Spinal cord (tissue), 10 donors: ENCODE measurements at places on chromosomes 11 and 22.

DNA sequence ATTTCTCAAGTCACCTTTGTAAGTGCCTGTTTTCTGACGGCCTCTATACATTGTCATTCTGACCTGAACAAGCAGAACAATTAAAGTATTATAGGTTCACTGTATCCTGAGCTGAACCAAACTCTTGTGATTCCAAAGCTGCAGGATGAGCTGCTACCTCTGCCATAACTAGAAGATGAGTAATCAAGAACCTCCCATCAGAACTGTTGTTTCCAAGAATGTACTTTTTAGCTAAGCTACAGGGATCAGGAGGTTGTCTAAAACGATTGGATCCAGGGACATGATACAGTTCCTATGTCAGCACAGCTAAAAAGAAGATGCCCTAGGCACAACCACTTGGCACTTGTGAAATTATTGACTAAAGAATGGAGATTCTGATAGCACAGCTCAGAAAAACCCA lies 288.4 kb upstream of the CCDC90B start:
- no peak for DNase-seq

DNA sequence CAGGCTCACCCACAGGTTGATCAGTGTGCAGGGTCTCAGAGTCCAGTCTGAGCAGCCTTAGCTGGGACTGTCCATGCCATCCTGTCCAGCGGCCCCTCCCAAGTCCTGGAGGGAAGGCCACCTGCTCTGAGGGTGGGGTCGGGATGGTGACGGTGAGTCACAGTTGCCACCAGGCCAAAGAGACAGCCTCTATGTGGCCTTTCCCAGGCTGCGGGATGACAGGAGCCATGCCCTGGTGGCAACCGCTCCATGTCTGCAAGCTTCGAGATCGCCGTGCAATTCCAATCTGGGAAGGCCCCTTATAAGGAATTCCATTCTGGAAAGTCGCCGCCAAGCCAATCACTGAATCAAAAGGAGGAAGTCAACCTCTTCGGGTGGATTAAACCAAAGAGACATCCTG lies 47.5 kb downstream of the RTL6 start:
- no peak for DNase-seq

- DNase-seq = no peak
Observed at GRCh38 chr11:82843057-82843795, 57.0 kb downstream of the PRCP start.

DNA sequence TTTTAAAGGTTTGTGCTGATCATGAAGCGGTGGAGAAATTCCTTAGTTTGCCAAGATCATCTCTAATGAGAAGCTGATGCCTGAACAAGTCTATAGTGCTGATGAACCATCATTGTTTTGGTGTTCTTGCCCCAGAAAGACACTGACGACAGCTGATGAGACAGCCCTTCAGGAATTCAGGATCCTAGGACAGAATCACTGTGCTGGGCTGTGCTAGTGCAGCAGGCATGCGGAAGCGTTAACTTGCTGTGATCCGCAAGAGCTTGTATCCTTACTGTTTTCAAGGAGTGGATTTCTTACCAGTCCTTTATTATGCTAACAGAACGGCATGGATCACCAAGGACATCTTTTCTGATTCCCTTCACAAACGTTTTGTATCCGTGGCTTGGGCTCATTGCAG lies 104.1 kb downstream of the TBC1D22A start:
- no peak for DNase-seq
